HEK293T (cell line): ENCODE measurements at places on chromosomes 7 and 10.

DNA sequence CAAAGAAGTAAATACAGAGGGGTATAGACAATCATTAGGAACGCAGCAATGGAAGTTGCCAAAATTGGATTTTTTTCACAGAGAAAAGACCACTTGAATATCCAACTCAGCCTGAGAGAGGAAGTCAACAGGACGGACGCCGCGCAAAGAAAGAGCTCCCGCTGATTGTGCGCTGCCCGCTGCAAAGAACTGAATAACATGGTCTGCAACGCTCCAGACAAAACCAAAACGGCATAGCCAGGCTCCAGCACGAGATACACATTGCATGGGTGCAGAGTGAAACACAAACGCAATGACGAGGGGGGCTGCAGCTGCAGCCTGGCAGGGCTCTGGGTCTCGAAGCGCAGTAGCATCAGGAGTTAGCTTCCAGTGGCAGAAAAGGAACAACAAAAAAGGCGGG lies 113.9 kb upstream of the MGMT start:
- DNase-seq, result no peak

DNA sequence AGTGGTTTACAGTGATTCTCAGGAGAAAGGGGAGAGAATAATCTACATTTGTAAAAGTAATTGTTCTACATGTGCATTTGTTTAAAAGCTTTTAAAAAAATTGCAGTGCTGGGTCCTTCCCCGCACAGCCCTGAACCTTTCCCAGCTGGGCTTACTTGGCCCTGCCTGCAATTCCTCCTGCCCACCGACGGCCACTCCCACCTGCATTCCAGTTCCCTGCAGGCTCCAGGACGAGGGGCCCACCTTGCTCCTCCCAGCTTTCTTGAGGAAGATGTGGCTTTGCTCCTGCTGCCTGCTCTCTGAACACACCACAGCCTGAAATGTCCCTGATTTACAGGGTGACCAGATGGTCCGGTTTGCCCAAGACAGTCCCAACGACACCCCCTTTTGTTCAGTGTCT lies 222.7 kb downstream of the PRPF18 start:
- no peak for DNase-seq

- DNase-seq, result no peak
Measured at GRCh38 chr7:31860925-31861324, 173.9 kb downstream of the PPP1R17 start.

DNA sequence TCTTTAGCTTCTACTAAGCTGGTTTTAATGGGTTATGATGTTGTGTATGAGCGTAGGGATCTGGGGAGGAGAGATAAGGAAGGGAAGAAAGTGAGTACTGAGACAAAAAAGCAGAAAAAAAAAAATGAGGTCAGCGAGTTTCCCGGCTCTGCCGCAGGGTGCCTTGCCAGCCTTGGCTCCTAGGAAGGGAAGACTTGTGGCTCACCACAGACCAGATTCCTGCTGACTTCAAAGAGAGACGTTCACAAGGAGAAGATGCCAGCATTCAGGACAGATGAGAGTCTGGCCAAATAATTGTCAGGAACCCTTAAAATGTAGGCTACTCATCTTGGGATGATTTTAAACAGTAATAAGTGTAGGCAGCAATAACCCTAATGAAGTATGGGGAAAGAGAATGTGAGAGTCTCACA lies 11.4 kb upstream of the FAS start:
- DNase-seq, result peak; percentile 15

DNA sequence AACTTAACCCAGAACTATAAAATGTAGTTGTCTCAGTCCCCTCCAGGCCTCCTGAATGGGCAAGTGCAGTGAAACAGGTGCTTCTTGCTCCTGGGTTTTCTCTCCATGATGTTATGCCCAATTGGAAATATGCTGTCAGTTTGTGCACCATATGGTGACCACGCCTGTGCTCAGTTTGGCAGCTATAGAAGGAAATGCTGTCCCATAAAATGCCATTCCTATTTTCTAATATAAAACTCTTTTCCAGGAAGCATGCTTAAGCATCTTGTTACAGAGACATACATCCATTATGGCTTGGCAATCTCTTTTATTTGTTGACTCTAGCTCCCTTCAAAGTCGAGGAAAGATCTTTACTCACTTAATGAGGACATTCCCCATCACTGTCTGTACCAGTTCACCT lies 45.2 kb downstream of the FGFBP3 start:
- no peak for DNase-seq

GRCh38 chr10:104329735-104330134 lies 8.5 kb downstream of the ITPRIP start:
- no peak for DNase-seq

DNA sequence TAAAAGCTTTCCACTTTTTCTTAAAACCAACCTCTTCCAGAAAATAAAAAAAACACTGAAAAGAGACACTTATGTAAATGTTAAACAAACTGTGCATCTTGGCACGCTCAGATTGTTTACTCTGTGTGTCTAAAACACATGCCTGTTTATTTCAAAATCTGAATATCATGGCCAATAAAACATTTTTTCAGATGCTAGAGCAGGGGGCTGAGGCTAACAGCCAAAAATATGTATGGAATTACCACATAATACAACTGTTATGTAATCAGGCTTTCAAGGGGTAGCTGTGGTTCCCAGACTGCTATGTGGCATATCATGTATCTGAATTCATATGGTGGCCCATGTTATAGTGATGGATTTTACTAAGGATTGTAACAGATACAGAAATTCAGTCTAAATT lies 130.4 kb downstream of the HIBADH start:
- no peak for DNase-seq

GRCh38 chr7:70060298-70061068 lies 462.2 kb downstream of the AUTS2 start:
- no peak for DNase-seq

DNA sequence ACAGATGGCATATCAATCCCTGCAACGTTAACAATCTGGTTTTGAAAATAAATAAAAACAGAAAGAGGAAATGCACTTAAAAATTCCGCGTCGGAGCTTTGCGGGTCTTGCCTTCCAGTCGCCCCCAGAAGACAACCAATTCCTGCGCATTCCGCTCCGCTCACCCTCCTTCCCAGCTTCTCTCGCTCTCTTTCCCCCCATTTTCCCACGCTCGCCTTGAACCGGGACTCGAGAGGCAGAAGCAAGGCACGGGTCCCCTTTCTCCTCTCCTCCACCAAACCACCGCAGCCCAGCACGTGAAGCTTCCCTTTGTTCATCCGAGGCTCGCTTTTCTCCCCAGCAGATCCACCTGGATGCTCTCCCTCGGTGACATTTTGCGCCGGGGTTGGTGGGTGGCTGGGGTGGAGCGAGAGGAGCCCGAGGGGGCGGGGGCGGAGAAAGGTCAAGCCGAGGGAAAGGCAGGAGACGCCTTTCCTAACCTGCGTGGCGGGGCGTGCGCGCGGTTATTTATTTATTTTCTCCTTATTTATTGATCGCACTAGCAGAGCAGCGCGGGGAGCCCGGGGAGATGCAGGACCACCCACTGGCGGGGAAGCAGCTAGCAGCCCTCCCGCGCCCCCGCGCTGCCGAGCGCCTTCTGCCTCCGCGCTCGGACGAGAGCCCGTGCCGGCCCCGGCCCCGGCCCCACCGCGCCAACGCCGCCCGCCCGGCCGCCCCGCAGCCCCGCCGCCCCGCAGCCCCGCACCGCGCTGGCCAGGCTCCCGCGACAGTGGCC lies at the start of gene KCND2:
Gene KCND2, plus strand, starts transcription at position 475 of the 775 bp plus-strand sequence.
- DNase-seq, result peak; percentile 12
